Activated CD8-positive, alpha-beta memory T cell treated with anti-CD3 and anti-CD28 coated beads for 1 hour (primary cell): ENCODE measurements at places on chromosomes 12 and 14.

DNA sequence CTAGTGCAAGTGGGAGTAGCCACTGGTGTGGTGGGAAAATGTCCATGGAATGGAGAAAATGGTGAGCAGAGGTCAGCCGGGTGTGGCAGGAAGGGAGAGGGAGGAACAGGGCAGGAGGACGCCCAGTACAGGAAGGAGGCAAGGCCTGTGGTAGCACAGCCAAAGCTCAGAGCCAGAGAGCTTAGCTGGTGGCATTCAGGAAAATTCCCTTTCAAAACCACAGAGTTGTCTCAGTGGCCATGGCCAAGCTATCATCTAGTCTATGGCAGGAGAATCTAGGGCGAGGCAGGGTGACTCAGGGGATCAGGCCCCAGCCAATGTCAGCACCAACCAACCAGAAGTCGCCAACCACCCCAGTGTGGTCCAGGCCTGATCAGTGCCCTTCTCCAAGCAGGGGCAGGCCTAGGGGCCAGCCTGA, 67.7 kb upstream of the DDX11 start:
- no peak for DNase-seq

DNA sequence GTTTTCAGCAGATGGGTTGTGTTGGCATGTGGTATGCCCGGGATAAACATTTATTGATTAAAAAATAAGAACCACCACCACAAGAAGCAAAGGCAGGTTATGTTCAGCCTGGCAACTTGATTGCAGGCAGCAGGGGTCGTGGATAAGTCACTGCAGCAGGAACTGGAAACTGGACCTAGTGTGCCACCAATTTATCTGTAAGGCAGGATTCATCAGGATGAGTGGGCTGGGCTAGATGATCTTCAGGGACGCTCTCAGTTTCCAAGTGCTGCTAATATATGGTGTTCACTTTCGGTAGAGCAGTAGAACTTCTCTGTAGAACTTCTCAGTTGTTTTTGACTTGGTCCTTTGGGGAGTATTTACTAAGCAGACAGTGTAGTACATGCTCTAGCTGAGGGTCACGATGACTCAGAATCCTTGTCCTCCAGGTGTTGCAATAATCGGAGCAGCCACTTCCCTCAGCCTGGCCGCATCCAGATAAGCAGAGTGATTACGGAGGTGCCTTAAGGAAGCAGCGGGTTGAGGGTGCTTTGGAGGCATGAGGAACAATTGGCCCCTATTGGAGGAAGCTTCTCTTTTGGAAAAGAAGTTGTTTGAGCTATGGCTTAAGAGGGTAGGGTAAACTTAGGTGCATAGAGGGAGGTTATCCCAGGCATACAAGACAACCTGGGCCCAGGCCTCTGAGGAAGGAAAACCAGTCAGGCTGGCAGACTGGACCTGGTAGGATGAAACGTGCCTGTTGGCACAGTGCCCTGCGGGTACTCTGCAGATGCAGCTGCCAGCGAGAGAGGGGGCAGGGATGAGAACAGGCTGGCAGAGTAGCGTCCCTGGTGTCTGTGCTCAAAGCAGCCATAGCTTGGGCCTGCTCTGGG, 104.0 kb downstream of the GPR135 start:
- no peak for DNase-seq

DNA sequence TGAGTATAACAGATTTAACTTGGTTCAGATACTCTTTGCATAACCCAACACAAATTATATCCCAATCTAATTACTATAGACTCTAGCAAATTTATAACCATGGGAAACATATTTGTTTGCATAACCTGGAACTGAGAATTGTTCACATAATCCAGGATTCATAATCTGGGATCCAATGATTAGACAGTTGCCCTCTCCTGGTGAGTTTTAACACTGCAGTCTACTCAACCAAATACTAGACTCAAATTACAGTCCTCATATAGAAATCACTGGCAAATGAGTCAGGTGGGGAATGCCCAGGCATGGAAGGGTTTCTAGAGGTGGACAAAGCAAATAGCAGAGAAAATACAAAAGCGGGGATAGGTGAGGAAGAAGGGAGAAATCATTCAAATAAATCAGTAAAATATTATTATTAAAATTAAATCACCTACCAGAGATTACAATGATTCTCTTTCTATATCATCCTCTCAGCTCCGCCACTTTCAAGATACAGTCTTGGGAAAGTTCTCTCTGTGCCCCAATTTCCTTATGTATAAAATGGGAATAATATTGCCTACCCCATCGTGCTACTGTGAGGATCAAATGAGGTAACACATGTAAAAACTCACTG, 9.4 kb downstream of the GCH1 start:
- no peak for DNase-seq

- DNase-seq: no peak
Measured at GRCh38 chr14:60227291-60227690, 21.7 kb upstream of the PPM1A start.
